ENCODE measurements at places on chromosomes 2 and 18. TPM values are rescaled to one million over a fixed set of nuclear protein-coding genes. Genes with fewer than 3 reads are reported as not detected.

FHOD3 gene
- 13.7 TPM for total RNA-seq

CXCR2 gene
- not detected for total RNA-seq

SERPINB7 gene
- total RNA-seq = 10.0 TPM

DNA sequence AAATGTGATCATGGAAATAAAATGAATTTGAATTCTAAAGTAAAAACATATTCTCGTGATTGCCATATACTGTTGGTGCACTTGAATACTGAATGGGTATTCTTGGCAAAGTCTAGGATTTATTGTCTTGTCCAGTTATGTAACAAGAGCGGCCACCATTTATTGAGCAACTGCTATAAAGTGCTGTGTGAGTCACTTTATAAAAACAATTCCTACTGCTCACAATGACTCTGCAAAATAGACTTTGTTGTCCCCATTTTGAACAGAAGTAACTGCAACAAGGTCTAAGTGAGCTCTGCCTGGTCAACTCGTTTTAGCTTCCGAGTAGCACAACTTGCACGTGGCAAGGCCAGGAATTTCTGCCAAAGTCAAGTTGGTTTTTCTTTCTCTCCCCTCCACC lies 995.6 kb upstream of the FANCL start:
- peak; percentile 5 for DNase-seq

- DNase-seq = no peak
These were observed 1661.6 kb downstream of the SUCLG1 start for GRCh38 chr2:82797469-82797868.

GRCh38 chr18:48848641-48849143 lies 102.1 kb downstream of the SMAD7 start:
- DNase-seq = no peak

All from RPMI7951 (cell line).